ENCODE measurements at places on chromosomes 4 and X. TPM values are rescaled to one million over a fixed set of nuclear protein-coding genes. Genes with fewer than 3 reads are reported as not detected.

FGFR3 gene
- 2.5 TPM for total RNA-seq

DNA sequence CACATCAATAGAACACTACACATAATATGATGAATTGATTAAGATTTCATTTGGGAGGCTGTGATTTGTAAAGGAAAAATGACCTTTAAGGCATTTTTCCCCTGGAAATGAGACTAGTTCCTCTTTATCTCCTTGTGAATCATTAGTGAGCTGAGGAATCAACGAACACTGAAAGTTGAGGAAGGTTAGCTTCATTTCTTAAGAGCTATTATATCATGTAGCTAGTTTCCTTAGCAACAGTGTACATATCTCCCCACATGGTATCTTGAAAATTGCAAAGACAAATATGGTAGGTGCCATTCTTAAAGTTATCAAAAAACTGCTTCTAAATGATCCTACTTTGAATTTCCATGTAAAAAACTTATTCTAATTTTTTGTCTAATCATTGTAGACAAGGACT is 127.5 kb upstream of the NRK start:
- no peak for DNase-seq

DNA sequence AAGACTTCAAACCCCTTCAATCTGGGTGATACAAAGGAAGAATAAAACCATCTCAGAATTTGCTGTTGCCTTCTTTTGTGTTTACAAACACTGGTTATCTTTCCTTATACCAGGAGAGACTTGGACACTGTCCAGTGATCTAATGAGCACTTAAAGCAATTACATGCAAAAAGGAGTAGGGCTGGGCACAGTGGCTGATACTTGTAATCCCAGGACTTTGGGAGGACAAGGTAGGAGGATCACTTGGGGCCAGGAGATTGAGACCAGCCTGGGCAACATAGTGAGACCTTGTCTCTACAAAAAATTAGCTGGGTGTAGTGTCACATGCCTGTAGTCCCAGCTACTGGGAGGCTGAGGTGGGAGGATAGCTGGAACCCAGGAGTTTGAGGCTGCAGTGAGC is 95.7 kb upstream of the DRD5 start:
- no peak for DNase-seq

RTL5 gene
- total RNA-seq = 6.6 TPM

- DNase-seq = no peak
These were observed 167.2 kb downstream of the STK32B start for GRCh38 chr4:5218376-5219069.

- peak; percentile 83 for DNase-seq
These were observed 52.6 kb downstream of the LIMCH1 start for GRCh38 chr4:41590591-41590990.

MSX1 gene
- total RNA-seq = 20.8 TPM

CORIN gene
- 0.27 TPM for total RNA-seq

VCX3A gene
- not detected for total RNA-seq

Data from thyroid gland (tissue), 4 donors.